ENCODE measurements at places on chromosomes 7 and 10.

DNA sequence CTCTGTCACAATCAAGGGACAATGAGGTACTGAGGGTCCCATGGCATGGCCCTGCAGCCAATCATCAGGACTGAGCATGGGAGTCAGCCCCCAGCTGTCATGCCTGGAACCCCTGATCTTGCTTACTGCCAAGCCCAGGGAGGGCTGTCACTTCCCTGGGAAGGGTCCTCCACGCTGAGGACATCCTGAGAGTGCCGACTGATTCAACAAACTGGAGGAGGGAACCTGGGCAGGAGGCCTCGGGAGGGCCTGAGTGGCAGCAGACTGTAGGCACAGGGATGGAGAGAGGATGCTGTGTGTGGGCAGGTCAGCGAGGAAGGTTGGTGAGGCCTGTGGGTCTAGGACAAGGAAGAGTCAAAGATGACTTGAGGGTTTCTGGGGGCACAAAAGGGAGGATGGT lies 154.3 kb downstream of the ZNF248 start:
- DNase-seq: no peak

DNA sequence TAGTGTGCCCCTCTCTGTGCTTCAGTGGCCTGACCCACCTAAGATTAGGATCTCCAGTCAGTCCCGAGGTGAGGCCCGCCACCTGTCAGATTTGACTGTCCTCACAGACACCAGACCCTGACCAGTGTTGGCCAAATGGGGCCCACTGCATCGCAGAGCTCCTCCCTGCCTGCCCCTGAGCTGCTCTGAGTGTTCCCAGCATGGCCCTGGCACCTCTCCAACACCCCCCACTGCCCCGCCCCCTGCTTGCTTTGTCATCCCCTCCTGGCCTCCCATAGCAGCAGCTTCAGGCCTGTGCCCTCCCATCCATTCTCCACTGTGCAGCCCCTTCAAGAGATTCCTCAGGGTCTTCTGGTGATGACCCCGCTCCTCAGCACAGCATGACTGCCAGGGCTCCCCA lies 67.6 kb downstream of the C10orf120 start:
- DNase-seq: no peak

DNA sequence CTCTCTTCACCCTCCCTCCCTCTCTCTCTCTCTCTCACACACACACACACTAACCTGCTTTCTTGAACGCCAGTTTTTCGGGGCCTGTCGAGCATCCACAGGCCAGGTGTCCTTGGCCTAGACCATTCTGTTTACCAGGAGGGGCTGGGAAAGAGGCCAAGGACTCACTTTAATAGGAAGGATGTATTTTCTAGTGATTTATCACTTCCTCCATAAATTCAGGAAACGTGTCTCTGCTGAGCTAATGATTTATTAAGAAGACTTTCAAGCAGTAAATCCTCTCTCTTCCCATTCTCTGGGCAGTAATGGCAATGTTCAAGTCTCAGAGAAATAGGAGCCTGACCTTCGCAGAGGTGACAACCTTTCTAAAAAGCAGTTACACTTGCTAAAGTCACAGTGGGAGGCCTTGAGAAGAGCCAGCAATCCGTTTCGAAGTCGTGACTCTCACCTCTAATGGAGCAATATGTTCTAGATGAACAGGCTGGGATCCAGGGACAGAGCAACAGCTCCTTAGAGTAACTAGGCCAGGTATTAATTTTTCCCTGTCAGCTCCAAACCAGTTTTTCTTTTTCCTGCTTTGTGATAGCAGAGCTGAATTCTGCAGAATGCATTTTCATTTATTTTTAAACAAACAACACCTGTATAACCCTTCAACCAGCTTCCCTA lies 1357.5 kb upstream of the SORCS1 start:
- no peak for DNase-seq

GRCh38 chr7:93941945-93942344 lies 20.4 kb downstream of the GNG11 start:
- DNase-seq: no peak

- no peak for DNase-seq
Observed at GRCh38 chr7:149595541-149595940, 97.9 kb upstream of the ZNF746 start.

- no peak for DNase-seq
Observed at GRCh38 chr10:45602082-45602730, 70.4 kb downstream of the ZFAND4 start.

DNA sequence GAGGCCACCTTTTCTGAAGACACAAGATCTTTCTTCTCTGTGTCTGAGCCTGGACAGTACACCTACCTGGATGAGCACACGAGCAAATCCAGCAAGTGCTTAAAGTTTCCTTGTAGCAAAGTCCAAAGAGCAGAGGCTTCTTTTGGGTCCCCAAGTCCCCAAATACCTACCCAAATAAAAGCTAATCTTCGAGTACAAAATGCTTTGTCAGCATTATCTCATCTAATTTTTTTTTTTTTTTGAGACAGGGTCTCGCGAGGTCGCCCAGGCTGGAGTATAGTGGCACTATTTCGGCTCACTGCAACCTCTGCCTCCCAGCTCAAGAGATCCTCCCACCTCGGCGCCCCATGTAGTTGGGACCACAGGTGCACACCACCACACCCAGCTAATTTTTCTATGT lies 24.6 kb downstream of the MYOF start:
- no peak for DNase-seq

All from CD8-positive, alpha-beta T cell (primary cell).